Stimulated activated CD8-positive, alpha-beta memory T cell treated with anti-CD3 and anti-CD28 coated beads, Interleukin-4, amount 100 ng/mL, for 48 hours (primary cell): ENCODE measurements at places on chromosomes 16 and 17.

GRCh38 chr17:3799181-3799945 is 1.6 kb downstream of the ITGAE start:
- no peak for DNase-seq

DNA sequence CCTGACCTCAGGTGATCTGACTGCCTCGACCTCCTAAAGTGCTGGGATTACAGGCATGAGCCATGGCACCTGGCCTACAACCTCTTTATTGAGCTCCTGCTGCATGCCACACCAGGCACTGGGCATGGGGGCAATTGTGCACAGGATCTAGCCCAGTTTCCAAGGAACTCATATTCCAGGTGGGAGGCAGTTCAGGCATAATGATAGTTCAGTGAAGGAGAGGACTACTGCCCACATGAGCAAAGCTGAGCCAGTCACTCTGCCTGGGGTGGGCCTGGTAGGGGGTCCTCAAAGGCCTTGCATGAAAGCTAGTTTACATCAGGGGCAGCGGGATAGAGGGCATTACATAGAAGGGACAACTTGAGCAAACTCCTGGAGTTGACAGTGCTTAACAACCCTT is 2.6 kb upstream of the HCRT start:
- no peak for DNase-seq

GRCh38 chr16:65984296-65984695 is 382.2 kb upstream of the CDH5 start:
- no peak for DNase-seq

GRCh38 chr16:24976971-24977677 is 38.0 kb downstream of the ARHGAP17 start:
- no peak for DNase-seq

DNA sequence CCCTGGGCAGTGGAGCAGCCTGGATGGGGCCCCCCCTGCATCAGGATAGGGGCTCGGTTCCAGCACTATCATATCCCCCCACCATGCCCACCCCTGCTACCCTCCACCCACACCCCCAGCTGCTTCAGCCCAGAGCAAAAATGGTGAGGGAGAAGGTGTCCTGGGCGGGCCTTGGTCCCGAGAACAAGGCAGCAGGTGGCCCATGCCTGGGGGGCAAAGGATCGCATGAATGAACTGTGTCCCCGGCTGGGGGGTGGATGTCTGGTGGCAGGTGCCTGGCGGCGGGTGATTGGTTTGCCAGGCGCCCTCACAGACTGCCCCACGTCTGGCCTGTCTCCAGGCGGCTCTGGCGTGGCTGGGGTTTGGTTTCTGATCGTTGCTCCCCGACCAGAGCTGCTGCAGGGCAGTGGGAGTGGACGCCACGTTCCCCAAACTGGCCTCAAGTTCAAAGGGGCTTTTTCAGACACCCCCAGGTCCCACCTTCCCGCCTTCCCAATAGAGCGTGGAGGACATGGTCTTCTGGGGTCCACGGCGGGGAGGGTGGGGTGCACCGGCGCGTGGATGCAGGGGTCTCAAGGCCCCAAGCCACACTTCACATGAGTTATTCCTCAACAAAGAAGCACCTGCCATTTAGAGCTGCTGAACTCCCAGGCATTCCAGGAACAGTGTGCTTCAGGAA is 12.6 kb downstream of the UTS2R start:
- no peak for DNase-seq

- no peak for DNase-seq
Measured at GRCh38 chr16:81601601-81602255, 157.1 kb downstream of the CMIP start.

- no peak for DNase-seq
Measured at GRCh38 chr16:119835-120491, 18.5 kb downstream of the NPRL3 start.

DNA sequence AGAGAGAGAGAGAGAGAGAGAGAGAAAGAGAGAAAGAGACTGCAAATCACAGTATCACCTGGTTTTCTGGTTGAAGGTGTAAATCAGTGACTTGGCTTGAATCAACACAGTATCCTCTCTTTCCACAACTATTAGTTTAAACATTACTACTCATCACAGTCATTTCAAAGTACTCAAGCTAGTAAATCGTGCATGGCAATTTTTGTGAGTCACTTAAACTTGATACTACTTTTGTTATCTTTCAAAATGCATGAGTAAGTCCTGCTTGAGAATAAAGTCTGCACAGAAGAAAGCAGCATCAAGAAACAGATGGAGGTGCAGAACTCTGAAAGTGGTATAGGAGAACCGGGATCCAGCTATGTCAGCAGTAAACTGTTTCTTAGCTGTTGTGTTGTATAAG is 535.4 kb downstream of the CDH8 start:
- DNase-seq: no peak

GRCh38 chr17:29787995-29788394 is 142.0 kb downstream of the SSH2 start:
- no peak for DNase-seq

DNA sequence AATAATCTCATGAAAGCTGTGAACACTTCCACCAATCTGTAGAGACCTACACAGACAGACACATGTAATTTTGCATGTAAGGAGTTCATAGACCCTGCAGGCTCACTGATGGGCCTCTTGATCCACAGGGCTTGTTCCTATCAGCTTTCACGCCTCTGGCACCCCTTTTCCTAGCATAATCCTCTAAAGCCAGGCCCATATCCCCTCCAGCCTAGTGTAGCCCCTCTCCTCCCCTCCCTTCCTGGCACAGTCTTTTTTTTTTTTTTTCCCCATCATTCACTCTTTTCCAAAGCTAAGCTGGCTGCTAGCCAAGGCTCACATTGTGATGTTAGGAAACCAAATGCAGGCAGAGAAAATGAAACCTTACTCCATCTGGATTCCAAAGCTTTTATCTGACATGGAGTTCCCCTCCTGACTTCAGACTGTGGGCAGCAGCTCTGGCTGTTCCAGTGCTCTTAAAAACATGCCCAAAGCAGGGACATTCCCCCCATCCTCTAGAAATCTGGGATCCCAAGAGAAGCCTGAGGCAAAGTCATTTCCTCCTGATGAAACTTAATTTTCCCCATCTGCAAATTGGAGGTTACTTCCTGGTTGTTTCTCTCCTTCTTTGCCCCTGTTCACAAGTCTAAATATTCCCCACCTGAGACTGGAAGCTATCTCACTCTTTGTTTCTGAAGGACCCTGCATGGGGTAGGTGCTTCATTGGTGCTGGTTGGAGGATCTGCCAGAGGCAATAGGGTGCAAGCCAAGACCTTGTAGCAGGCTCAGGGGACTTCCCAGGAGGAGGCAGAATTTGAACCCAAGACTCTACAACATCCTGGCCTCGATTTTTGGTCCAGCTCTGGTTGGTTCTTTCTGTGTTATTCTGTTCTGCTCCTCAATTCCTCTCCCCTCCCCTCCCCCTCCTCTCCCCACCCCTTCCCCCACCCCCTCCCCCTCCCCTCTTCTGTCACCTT is 9.9 kb upstream of the CCL5 start:
- no peak for DNase-seq

DNA sequence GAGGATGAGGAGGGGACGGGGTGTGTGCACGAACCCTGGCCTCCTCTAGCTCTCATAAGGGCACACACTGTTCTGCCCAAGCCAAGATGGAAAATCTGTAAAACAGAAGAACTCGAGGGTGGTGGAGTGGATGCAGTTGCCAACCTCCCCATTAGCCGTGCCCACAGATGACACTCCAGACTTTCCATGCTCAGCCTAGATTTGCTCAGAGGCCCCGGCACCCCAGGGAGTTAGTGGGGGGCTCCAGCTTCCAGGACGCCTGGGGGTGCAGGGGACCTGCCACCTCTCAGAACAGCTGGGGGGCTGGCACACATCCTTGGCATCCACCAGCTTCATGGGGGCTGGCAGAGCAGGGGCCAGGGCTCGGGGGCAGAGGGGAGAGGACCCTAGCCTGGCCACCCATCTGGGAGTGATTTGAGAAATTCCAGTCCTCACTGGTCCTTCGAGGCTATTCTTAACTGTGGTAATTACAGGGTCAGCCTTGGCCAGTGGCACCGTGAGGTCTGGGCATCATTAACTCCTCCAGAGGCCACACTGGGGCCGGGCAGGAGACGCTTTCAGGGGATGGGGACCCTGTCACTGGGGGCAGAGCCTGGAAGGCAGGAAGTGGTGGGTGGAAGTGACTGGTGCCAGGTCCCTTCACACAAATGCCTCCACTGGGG is 14.3 kb downstream of the VASN start:
- DNase-seq: no peak

DNA sequence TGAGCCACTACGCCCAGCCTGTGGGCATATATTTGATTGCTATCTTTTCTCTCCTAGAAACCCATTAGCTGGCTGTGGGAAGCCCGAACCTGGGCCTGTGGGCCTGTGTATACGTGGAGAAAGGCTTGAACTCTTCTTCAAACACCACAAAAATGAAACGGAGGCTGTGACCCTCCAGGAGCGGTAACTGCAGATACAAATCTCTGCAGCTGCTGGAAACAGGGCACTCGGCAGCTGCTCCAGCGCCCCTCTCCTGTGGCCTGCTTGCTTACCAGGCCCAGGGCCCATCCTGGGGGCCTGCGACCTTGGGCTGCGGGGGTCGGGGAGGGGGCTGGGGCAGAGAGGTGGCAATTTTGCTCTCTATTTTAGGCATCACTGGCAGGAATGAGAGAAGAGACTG is 28.0 kb upstream of the MTSS2 start:
- no peak for DNase-seq

DNA sequence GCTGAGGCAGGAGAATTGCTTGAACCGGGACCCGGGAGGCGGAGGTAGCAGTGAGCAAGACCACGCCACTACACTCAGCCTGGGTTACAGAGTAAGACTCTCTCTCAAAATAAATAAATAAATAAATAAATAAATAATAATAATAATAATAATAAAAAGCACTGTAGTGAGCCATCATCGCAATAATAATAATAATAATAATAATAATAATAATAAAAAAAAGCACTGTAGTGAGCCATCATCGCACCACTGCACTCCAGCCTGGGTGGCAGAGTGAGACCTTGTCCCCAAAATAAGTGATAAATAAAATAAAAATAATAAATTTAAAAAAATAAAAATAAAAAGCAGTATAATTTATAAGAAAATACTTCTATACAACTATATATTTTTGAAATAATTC is 40.3 kb downstream of the SMURF2 start:
- no peak for DNase-seq

GRCh38 chr16:89738538-89739317 is 17.4 kb downstream of the ZNF276 start:
- no peak for DNase-seq

GRCh38 chr16:8528471-8528870 is 61.8 kb downstream of the TMEM114 start:
- no peak for DNase-seq

DNA sequence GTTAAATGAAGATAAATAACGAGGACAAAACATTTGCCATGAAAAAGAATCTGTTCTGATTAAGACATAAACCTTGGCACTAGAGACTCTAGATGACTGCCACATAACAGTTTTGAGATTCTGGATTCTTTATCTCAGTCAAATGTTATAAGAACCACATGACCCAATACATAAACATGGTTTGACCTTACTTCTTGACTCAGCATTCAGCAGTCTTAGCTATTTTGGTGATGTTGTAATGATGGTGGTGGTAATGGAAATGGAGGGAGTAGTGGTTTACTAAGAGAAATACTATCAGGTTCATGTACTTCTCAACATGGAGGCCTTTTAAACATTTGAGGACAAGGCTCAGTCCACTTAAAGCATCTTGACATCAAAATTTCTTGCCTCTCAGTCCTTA is 925.4 kb downstream of the CDH11 start:
- no peak for DNase-seq

- DNase-seq: peak; percentile 97
Measured at GRCh38 chr17:6651354-6651918, at the start of the genes C17orf100 and MED31. C17orf100 (plus strand) TSS chr17:6651762; CDS start chr17:6651914, 152 bp downstream. MED31 (minus strand) TSS chr17:6651605; CDS start chr17:6651528, 77 bp downstream.

GRCh38 chr16:55502801-55503366 is 6.0 kb upstream of the LPCAT2 start:
- DNase-seq: no peak

GRCh38 chr17:57415751-57416207 is 159.5 kb downstream of the MSI2 start:
- DNase-seq: no peak

- DNase-seq: no peak
Measured at GRCh38 chr17:65824901-65825300, 263.5 kb upstream of the AXIN2 start.

- DNase-seq: no peak
Measured at GRCh38 chr16:11151156-11151884, 104.7 kb downstream of the SOCS1 start.

GRCh38 chr17:77344038-77344437 is 203.3 kb downstream of the SEC14L1 start:
- no peak for DNase-seq

GRCh38 chr16:66337463-66338188 is 28.9 kb upstream of the CDH5 start:
- no peak for DNase-seq

DNA sequence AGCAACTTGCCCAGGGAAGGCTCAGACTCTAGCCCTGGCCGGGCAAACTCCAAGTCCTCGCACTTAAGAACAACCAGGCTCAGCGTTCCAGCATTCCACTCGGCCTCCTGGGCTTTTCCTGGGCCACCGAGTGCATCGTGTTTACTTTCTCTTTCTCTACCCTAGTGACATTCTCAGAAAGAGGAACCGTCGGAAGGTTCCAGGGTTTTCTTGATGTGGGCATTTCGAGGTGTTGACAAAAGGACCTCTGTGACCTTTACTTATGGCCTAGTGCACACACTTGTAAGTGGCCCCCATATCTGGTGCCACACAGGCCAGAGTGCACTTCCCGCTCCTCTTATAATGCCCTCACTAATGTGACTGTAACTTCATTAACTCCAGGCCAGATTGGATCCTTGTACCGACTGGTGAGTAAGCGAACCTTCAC is 3.1 kb upstream of the BANP start:
- peak; percentile 17 for DNase-seq

DNA sequence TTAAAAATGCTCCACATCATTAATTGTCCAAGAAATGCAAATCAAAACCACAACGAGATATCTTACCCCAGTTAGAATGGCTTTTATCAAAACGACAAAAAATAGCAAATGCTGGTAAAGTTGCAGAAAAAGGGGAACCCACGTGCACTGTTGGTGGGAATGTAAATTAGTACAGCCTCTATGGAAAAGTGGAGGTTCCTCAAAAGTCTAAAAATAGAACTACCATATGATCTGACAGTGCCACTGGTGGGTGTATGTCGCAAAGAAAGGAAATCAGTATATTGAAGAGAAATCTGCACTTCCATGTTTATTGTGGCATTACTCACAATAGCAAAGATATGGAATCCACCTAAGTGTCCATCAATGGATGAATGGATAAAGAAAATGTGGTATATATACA is 38.2 kb upstream of the ZFHX3 start:
- DNase-seq: no peak
